ENCODE measurements at places on chromosomes 12 and 14.

GRCh38 chr12:84712747-84713146 lies 199.9 kb downstream of the SLC6A15 start:
- no peak for DNase-seq

- DNase-seq, result no peak
Observed at GRCh38 chr14:32947081-32947480, 8.4 kb downstream of the NPAS3 start.

DNA sequence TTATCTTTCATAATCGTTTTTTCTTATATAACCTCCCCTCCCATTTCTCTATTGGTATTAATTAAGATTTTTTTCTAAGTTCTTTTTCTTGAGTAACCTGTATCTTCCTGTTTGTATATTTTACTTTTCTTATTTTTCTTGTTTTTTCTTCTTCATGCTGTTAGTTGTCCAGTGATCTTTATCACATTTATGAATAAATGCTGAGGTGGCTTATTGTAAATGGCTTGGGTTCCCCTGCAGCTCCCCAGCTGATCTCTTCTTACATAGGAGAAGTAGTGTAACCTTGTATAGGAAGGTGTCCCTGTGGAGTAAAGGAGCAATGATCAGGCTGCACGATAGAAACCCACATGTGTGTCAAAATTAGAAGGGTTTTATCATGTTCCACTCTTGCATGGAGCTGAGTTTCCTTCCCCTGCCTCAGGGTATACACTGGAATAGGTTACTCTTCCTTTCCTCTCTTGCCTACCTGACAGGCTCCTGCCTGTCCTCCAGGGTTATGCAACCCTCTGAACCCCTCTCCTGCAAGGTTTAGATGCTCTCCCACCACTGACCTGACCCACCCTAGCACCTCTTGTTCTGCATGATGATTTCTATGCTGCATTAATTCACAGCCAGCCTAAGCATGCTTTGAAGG lies 334.8 kb upstream of the RGS6 start:
- DNase-seq, result no peak

- no peak for DNase-seq
Observed at GRCh38 chr14:91509878-91510170, 286 bp downstream of the PPP4R3A start.

GRCh38 chr14:70189456-70190077 lies 816 bp upstream of the SLC8A3 start:
- DNase-seq, result no peak
